ENCODE measurements at places on chromosomes 6 and 20.

DNA sequence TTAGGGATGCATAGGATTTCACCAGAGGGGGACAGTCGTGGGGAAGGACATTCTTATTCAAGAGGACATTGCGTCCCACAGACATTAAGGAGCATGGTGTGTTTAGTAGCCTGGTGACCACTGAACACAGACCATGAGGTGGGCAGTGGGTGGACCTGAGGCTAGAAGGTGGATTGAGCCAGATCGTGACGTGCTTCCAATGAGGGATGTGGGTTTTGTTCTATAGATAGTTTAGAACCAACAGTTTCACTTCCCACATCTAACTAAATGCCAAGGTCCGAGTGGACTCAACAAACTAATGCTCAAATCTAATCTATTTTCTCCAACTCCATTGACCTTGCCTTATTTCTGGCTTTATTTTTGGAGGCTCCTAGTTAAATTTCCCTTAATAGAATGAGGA lies 58.5 kb downstream of the OGFRL1 start:
- no peak for DNase-seq

DNA sequence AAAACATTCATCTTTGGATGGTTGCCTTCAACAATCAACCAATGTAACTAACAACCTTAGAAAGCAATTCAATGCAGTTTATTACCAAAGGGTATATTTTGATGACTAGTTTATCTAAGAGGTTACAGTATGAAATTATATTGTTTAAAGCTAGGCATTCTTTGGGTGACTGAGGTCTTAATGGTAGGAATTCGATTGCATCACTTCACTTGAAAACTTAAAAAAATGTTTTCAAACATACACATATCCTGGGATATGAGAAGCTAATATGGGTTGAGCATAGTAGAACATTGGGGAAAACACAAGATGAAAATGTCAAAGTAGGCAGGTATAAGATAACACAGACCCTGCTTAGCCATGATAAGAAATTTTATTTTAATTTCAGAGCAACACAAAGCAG lies 144.6 kb upstream of the BMP5 start:
- DNase-seq, result no peak

DNA sequence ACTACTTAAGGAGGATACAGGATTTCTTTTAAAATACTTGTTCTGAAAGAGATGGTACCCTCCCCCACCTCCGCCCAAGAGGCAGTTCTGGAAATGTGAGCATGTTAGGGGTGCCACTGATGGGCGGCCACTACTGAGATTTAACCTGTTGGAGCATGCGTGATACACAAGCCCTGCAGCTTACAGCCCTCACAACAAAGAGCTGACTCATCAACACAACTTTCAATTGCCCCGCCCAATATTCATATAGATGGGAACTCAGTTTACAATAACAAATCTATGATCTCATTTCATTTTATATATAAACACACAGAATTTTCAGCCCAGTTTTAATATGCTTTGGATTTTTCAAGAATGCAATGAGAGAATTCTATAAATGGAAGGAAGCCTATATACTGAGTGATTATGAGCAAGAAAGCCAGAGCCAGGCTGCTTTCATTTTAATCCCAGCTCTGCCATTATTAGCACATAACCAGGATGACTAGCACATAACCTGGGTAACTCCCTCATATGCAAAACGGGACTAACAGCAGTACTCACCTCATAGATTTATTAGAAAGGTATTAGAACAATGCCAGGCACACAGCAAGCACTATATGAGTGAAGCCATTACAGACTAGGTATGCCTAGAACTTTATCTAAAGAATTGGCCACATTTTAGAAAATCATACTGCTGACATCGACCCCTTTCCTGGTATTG lies 45.6 kb upstream of the IPCEF1 start:
- no peak for DNase-seq

- no peak for DNase-seq
These were observed 20.9 kb upstream of the ILRUN start for GRCh38 chr6:34717466-34717865.

DNA sequence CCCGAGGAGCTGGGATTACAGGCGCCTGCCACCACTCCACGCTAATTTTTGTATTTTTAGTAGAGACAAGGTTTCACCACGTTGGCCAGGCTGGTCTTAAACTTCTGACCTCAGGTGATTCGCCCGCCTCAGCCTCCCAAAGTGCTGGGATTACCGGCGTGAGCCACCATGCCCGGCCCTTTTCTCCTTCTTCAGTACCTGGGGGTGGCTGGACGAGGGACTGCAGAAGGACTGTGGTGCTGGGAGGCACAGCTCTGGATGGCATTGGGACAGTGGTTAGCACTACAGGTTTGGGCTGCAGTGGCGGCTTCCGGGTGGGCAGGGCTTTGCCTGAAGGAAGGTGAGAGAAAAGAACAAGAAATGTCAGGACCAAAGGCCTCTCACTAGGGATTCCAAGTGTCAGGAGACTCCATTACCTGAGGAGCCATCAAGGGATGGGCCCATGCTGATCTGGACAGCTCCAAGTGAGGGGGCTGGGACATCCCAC lies 7.4 kb downstream of the ATF6B start:
- no peak for DNase-seq

DNA sequence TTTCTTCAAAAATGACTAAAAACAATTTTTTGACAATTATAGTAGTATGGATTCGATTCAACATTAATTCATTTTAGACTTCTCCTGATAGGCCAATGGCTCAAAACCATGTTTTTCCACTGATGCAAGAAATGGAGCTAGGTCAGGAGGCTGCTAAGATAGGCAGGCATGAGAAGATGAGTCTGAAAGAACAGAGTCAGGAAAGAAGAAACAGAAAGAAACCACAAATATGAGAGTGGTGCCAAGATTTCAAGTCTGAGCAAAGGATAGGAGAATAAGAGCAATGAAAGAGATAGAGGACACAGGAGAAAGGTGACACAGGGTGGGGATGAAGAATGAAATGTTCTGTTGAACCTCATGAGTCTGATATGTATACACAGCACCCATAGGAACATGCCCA lies 112.2 kb downstream of the TASP1 start:
- no peak for DNase-seq

GRCh38 chr6:44661221-44662008 lies 273.9 kb downstream of the CDC5L start:
- no peak for DNase-seq

All from astrocyte of the cerebellum (primary cell).